ENCODE measurements at places on chromosomes 2 and 18.

GRCh38 chr2:200337621-200338020 lies 31.1 kb downstream of the SPATS2L start:
- DNase-seq, result no peak

DNA sequence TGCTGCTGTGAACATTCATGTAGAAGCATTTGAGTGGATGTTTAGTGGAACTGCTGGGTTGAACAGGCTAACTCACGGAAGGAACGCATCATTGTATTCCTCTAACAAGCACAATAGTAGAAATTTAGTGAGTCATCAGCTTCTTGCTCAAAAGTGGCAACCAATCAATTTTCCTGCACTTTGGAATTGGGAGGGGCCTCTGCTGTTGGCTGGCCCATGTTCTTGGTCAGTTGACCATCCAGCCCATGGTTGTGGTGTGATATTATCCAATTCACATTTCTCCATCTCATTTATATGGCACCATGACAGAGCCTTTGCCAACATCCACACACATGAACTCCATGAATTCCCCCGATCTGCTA lies 95.0 kb downstream of the TNFRSF11A start:
- peak; percentile 54 for DNase-seq

DNA sequence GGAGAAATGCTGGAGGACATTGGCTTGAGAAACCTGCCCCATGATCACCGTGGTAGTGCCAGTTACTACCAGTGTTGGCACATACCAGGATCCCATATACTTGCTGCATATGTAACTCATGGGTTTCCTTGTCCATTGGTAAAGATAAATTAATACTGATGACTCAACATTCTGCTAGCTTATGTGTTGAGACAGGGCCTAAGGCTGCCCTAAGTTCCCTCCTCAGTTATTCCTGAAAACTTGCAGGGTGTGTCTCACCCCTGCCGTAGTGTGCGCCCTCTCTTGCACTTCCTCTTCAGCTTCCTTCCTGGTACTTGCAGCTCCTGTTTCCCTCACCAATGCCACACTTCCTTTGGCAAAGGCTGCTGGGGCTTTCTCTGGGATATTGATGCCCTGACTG lies 4.3 kb upstream of the INO80C start:
- DNase-seq, result no peak

GRCh38 chr2:232497348-232497747 lies 9.7 kb upstream of the ECEL1 start:
- DNase-seq, result no peak

DNA sequence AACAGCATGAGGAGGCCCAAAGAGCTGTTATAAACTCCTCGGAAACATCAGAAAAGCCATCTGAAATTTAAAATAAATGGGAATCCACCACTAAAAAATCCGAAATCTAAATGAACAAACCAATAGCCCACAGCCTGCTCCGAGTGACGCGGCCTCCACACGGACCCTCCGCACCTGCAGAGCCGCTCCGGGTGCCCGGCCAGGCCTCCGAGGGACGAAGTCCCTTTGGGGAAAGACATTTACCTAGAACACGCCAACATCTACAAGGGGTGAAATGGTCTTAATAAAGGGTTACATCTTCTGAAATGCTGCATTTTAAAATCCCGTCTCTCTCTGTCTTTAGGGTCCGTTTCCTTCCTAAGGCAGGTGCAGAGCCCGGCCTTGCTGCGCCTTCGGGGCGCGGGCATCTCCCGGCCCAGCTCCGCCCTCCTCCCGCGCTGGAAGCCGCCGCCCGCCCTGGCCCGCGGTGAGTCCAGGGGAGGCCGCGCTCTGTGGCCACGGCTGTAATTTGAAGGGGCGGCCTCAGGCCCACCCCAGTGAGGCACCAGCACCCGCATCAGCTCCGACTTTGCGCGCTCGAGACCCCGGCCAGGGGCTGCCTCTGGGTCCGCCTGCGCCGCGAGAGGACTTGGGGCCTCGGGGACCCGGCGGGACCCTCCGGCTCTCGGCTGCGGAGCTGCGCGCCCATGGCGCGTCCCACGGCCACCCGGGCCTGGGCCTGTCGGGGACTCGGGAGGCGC lies 42.3 kb upstream of the CTDP1 start:
- DNase-seq, result no peak

GRCh38 chr2:230666446-230666845 lies 46.2 kb upstream of the CAB39 start:
- DNase-seq, result no peak

DNA sequence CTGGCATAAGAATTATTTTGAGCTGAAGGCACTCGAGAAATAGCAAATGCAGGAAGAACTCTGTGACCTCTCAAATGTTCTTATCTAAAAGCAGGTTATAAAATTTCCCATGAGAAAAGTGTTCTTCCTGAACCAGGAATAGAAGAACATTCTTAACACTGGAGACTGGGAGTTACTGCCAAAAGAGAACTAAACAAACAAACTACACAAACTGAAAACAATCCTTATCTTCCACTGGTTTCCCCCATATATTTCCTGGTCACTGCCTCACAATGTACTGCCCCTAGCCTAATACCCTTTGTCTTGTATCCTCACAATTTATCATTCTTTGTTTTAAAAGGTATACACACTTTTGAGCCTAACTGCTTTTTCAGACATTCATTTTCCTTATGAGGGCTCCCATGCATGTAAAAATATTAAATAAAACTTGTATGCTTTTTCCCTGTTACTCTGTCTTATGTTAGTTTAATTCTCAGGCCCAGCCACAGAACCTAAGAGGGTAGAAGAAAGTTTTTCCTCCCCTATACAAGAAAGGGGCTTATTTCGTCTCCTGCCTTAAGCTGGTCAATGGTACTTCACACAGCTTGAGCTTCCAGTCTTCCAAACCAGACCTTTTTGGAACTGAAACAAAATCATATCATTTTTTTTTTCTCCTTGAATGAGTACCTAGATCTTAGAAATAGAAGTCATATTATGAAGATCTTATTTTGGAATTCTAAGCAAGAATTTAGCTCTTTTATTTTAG lies 110.6 kb downstream of the MSTN start:
- no peak for DNase-seq

All from fibroblast of upper back skin (primary cell).